T-helper 1 cell treated with Interleukin-12 subunit alpha and Interleukin-12 subunit beta and Interleukin-4 antibody, amounts not matched to agents 30 ng/mL and 1 ng/mL, for 36 hours (primary cell): ENCODE measurements at places on chromosomes 11 and 22. TPM values are rescaled to one million over a fixed set of nuclear protein-coding genes. Genes with fewer than 3 reads are reported as not detected.

The NEU3 gene
- total RNA-seq: 12.8 and 16.8 TPM in 2 replicates

The FERMT3 gene
- 230 and 241 TPM in 2 replicates for total RNA-seq

The SYCE3 gene
- total RNA-seq: not detected in 2 replicates

The NFAM1 gene
- total RNA-seq: 0.81 and 1.1 TPM in 2 replicates

The GUCY1A2 gene
- total RNA-seq: not detected in 2 replicates

The MYO18B gene
- 1.2 and 1.3 TPM in 2 replicates for total RNA-seq

The PGA4 gene
- not detected in 2 replicates for total RNA-seq
